ENCODE measurements at places on chromosomes 12 and 14.

- DNase-seq: no peak
Observed at GRCh38 chr14:92430686-92431085, 82.9 kb upstream of the RIN3 start.

- DNase-seq: no peak
Observed at GRCh38 chr12:45257185-45257930, 41.5 kb downstream of the ANO6 start.

DNA sequence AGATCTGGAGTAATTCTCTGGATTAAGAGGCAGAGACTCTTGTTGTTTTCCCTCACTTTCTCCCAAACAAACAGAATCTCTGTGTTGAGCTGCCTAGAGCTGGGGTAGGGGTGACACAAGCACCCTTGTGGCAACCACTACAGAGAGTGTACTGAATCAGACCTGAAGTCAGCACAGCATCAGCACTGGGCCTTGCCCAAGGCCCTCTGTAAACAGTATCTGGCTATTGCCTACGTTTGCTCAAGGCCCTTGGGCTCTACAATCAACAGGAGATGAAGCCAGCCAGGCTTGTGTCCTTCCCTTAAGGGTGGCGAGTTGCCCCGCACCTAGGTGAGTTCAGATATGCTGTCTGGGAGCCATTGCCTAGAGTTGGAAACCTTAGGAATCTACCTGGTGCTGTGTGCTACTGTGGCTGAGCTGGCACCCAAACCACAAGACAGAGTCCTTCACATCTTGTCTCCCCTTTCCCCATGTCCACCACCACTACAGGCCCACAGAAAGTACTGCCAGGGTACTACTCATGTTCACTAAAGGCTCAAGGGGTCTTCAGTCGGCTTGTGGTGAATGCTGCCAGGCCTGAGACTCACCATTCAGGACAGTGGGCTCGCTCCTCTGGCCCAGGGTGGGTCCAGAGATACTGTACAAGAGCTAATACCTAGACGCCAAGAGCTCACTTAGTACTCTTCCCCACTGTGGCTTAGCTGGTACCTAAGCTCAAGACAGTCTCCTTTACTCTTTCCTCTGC is 206.8 kb downstream of the SYNE2 start:
- DNase-seq: no peak

DNA sequence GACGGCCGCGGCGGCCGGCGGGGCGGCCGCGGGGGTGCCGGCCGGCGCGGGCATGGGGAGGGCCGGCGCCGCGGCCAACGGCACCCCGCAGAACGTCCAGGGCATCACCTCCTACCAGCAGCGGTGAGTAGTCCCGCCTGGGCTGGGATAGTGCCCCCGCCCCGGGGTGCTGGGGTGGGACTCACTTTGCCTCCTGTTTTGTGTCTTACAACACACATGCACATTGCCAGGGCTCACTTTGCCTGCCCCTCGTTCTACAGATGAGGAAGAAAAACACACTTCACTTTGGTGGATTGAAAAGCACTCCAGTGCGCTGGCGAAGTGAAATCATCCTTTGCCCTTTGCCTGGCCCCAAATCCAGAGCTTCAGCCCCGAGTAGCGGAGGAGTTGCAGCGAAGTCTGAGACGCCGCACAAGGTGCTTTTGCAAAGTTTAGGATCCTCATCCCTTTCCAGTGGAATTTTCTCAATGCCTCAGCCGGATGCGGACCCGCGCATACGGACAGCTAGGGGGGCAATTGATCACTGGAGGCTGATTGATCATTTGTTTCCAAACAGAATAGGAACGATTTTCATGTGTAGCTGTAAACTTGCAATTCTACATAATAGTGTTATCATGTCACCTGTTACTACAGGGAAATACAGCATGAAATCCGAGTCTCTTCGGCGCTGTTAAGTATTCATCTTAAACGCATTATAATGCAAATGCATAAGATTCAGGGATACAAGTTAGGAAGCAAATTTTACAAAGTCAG is 3.6 kb upstream of the NPAS3 start:
- DNase-seq: peak; percentile 53

DNA sequence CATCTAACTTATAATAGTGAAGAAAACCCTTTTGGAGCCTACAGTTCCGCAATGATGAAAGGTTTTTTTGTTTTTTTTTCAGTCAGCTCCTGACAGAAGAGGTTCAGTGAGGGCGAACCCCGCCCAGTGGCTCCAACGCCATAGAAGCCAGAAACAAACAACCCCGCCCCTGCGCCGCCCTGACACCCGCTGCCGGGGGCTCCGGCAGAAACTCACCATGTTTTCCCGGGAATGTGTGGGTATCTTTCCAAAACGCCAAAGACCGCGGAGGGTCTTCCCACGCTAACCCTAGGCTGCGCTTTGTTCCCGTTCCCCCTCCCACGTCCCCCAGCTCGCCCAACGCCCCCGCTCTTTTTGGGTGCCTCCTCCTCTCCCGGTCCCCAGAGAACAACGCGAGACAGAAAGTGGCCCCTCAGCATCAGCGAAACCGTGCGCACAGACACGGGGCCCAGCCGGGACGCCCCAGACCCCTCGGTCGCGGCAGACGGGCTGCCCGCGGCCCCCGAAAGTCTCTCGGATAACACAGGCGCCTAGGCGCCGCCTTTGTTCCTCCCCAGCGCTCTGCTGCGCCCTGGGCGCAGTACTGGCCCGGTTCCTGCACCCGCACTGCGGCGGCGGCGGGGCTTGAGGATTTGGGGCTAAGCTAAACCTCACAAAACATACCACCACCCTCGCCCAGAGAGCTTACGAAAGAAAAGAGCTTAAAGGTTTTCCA is 522 bp downstream of the TUBA1A start:
- DNase-seq: peak; percentile 72

Measured in GM23338 (cell line).